SK-N-MC (cell line): ENCODE measurements at places on chromosomes 7 and 10.

DNA sequence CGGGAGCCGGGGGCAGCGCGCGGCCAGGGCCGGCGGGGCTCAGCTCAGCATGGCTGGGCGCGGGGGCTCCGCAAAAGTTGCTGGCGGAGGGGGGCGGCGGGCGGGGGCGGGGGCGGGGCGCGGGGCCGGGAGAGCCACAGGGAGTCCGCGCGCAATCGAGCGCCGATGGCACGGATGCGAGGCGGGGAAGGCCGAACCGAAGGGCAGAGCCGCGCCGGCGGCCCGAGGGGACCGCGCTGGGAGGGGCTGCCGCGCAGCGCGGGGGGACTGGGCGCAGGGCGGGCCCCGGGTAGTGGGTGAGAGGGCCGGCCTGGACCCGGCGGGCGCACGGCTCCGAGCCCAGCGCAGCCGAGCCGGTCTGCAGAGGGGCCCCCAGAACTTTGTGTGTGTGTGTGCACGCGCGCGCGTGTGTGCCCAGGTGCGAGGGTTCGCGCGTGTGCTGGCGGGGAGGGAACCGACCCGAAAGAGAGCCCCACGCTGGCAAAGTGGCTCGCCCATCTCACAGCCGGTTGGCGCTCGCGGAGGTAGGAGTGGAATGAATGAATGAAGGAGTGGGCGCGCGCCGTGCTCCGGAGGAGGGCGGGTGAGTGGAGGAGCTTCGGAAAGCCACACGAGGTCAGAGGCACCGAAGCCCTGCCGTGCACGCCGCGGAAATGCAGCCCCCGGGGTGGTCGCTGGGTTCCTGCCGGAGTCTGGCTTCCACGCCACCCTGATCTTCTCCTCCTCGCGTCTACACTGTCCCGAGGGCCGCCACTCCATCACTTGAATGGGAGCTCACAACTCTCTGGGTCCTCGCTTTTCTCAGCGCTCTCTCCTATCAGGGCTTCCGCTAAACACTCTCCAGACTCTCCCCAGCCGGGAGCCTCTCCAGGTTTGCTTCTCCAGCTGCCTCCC, at the start of gene HIPK2:
TSS of gene HIPK2 (minus strand) at position 51 of the 894 bp plus-strand sequence. CDS start 375 bp downstream, outside the sequence.
- no peak for DNase-seq

GRCh38 chr10:76665029-76665428, 972.6 kb downstream of the KCNMA1 start:
- no peak for DNase-seq

DNA sequence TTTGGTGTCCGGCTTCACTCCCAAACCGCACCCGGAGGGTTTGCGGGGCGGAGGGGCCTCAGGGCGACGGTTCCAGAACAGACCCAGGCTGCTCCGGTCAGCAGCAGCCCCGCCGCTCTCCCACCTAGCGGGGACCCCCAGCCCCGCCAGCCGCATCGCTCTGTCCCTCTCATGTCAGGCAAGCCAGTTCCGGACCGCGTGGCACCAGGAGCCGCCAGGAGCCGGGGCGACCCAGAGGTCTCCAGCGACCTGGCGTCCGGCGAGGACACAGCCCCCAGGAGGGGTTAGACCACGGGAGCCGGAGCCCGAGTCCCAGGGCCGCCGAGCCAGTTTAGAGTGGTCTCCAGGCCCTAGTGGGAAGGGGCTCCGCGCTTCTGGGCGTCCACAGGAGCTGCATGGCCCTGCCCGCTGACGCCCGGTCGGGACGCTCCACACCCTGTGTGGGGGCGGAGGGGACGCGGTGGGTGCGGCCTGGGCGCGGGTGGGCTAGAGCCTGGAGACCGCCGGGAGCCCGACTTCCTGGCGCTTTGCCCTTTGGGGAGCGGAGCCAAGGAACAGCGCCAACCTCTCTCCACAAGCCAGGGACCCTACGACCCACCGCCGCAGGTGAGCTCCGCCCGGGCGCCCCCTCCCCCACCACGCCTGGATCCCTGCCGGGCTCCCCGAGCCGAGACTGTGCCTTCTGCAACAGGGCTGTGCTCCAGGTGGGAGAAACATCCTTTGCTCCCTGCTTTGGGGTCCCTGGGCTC, 43.4 kb downstream of the ZNF117 start:
- no peak for DNase-seq

- no peak for DNase-seq
Observed at GRCh38 chr10:66277481-66277880, 648.4 kb upstream of the LRRTM3 start.

DNA sequence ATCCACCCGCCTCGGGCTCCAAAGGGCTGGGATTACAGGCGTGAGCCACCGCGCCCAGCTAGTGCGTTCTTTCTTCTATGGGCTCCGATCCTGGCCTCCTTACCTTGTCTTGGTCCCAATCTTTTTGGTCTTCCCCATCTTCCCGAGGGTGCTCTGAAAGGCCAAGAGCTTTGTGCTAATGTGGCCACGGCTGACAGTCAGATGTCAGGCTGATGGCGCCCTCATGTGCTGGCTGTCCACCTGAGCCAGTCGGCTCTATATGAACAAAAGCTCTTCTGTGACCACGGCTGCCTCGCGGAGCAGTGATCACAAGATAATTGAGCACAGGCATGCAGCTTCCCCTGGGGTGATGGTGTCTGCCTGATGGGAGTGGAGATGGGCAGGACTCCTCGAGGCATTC, 11.0 kb upstream of the AHCYL2 start:
- DNase-seq: no peak

- DNase-seq: no peak
Observed at GRCh38 chr10:35442592-35442991, 106.3 kb downstream of the CCNY start.

- DNase-seq: no peak
Observed at GRCh38 chr7:36272567-36273269, 116.9 kb upstream of the ANLN start.

DNA sequence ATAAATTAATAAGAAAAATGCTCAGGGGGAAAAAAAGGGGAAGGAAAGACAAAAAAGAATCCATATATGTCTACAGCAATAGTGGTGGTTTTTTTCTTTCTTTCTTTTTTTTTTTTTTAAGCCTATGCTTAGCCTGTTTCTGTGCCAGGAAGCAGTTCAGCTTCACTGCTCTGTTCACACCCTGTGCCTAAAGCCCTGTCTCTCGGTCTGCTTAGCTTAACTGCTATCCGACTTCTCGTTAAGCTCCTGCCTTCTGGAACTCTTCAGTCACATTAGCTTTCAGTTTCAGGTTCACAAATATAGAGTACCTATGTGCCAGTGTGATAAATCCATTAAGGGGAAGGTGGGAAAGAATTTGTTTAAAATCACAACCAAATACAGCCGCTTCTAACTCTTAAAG, 26.5 kb upstream of the NRG3 start:
- no peak for DNase-seq

DNA sequence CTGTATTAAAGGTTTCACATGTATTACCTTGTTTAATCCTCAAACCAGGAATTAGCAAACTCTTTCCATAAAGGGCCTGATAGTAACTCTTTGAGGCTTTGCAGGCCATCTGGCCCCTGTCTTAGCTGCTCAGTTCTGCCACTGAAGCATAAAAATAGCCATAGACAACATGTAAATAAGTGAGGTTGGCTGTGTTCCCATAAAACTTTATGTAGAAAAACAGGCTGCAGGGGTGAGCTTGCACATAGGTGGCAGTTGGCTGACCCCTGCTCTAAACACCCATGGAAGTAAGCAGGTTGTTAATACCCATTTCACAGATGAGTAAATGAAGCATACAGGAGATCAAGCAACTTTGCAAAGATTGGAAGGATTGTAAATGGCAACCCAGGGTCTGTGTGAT, 1279.2 kb upstream of the AUTS2 start:
- no peak for DNase-seq

- peak; percentile 8 for DNase-seq
Observed at GRCh38 chr10:67520924-67521520, 175.0 kb downstream of the CTNNA3 start.

DNA sequence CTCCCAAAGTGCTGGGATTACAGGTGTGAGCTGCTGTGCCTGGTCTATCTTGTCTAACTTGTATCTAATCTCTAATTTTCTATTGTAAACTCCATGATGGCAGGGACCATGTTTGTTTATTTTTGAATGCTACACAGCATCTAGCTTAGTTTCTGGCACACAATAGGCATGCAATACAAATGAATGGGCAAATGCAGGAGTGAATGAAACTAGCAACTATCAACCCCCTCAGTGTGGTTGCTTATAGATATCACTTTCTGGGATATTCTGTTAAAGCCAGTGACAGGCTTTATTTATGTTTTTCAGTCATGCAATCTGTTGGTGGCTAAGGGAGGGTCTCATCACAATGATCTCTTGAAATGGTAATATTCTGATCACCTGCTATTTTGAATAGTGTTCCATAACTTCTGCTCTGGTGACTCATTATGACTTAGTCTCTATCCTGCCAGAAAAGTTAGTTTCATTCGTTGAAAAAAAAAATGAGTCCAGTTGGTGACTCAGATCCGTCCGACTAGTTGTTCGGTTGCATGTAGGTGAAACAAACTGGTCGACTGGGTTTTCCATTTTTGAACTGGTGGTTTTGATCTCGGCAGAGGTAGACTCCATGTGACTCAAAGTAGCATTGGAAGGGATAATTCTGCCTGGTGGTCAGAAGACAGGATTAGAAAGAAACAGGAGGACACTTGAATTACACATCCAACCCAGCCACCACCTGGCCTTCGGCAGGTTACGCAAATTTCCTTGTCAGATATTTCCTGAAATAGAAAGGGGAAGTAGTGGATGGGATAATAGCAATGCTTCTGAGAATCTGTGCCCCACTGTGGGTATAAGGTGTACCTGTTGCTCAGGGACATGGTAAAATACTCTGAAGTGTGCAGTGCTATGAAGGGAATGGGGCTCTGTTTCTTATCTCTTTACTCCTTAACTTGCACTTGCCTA, 76.8 kb downstream of the GATA3 start:
- DNase-seq: no peak

- no peak for DNase-seq
Observed at GRCh38 chr10:126650161-126650560, 20.3 kb downstream of the C10orf90 start.

DNA sequence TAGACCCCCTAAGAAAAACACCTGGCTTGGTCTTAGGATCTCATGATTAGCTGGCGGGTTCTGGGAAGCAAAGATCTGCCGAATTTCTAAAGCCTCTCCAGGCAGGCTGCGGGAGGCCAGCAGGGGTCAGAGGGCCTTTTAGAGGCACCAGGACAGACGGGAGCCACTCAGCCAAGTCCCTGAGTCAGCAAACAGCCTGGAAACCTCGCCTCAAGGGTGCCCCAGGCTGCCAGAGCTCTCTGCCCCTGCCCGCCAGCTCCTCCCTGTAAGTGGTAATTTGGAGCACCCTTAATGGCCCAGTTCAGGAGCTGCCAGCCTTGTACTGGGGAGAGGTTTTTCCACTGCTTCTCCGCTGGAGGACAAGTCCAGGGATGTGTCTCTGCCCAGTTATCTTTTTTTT, 88.7 kb downstream of the HIP1 start:
- DNase-seq: no peak

DNA sequence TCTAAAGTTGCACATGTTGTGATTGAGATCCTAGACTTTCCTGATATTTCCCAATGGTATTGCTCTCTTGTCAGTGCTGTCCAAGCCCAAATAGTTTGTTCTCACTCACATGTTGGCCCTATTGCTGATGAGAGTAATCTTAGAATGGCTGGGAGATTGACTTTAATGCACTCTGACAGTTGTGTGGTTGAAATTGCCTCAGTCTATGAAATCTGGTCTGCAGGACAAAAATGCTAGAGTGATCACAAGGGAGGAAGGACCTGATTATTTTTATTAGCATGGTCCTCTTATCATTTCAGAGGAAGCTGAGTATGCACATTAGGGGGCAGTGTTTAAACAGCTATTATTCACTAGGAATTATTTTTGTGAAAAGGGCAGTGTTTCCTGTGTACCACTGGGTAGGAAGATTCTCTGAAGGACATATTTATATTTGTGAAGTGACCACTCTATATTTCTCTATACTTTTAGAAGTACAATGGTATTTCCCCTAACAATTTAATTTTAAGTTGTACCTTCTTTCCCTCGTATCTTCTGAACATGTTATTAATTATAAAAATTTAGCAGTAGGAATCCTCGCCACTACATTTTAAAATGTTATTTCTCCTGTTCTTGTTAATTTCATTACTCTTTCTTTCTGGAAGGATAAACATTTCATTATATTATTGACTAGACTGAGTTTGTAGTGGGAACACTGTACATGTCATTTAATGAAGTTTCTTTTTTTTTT, 64.4 kb downstream of the SUGCT start:
- peak; percentile 6 for DNase-seq

DNA sequence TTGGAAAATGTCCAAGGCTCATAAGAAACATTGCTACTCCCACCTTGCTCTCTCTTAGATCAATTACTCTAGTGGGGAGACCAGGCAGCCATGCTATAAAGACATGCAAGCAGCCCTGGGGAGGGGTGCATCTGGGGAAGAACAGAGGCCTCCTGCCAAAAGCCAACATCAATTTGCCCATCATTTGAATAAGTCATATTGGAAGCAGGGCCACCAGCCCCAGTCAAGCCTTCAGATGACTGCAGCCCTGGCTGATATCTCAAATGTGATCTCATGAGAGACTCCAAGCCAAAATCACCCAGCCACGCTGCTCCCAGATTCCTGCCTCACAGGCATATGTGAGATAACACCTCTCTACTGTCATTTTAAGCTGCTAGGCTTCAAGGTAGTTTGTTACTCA, 157.5 kb upstream of the PDE1C start:
- no peak for DNase-seq

DNA sequence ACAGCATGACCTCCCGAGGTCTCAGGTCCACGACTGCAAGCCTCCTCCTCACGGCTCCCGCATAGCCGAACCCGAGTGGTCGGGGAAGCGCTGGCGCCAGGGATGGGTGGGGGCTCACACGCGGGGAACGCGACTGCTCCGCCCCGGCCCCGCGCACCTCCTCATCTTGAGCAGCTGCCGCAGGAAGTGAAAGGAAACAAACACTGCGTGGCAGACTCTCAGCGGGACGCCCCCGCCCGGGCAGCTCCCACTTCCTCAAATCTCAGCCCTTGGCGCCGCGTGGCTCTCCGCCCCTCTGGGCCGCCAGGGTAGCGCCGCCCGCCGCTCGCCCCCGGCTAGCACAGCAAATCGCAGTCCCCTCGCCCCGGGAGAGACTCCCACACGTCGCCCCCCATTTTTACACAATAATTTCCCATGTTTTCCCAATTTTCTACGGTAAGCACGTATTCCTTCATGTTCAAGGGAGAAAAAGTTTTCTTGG, at the start of gene TMEM243:
TSS of gene TMEM243 (minus strand) at position 188 of the 481 bp plus-strand sequence. CDS start 229 bp downstream, outside the sequence.
- no peak for DNase-seq

DNA sequence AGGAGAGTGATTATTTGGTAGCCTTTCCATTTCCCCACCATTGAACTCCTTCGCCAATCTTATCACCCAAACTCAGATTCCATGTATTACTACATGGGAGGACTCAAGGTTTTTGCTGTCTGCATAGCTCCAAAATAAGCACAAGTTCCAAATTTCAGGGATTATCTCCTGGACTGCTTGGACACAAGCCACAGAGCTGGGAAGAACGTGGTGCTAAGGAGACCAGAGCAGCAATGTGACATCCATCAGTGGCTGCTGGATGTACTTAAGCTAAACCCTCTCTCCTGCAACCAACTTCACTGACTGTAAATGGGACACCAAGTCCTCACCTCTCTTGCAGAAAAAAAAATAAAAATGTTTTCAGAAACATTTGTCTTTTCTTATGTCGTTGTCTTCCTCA, 56.3 kb downstream of the NRP1 start:
- DNase-seq: no peak

GRCh38 chr7:124697746-124698145, 67.8 kb downstream of the GPR37 start:
- no peak for DNase-seq
